Non-pigmented ciliary epithelial cell (primary cell): ENCODE measurements at places on chromosomes 12 and 14.
A peak's percentile ranks its signal among the peaks of the same experiment; 100 is the strongest.

DNA sequence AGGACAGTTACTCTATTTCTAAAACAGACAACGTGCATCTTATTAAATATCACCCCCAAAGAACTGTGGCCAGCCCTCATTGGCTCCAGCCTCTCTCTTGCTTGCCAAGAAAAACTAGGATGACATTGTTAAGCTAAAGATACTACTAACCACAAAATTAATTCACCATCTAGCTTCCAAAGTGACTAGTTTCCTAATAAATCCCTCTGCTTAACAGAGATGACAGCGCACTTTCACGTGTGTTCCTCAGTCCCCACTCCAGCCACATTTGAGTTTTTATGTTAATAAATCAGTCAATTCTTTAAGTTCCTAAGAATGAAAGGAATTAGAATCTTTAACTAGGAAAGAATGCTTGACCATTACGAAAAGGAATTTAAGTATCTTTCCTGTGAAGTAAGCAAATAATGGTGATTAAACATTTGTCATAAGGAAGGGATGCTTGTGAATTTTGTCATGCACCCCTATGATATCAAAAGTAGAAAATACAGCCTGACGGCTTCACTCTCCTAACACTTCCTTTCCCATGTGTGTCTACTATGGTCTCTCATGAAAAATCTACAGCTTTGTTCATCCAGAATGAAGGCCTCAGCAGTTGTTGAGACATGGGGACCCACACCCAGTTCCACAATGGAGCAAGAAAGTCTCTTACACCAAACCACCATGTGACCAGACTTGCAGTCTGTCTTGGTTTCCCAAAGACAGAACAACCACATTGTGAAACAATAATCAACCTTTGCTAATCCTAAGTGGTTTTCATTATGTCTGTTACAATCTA is 8.1 kb downstream of the CORO1C start:
- DNase-seq: peak; percentile 67

DNA sequence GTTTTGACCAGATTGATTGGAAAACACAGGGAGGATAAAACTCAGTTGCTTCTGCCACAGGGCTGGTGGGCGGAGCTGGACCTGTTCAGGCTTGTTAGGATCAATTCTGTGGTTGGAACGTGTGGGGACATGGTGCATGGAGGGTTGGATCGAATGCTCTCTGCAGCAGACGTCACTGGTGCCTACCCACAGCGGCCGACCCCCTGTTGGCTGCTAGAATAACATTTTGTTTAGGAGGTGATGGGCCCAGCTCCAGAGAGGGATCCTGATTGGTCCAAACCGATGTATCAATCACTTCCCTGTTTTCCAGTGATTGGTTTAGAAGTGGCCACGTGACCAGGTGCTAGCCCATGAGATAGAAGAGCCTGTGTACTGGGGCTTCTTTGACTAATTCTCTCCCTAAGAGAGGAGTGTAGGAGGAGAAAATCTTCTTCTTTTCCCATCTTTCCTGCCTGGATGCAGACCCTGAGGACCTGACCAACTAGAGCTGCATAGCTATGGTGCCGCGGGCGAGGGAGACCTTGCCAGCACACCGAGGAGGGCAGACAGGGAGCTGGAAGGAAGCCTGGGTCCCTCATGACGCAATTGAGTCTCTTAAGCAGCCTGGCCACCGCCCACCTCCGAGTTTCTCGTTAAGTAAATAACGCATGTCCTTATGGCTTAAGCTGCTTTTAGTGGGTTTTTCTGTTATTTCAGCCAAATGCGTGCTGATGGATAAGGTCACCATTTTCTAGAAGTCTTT is 163.5 kb downstream of the AACS start:
- no peak for DNase-seq

DNA sequence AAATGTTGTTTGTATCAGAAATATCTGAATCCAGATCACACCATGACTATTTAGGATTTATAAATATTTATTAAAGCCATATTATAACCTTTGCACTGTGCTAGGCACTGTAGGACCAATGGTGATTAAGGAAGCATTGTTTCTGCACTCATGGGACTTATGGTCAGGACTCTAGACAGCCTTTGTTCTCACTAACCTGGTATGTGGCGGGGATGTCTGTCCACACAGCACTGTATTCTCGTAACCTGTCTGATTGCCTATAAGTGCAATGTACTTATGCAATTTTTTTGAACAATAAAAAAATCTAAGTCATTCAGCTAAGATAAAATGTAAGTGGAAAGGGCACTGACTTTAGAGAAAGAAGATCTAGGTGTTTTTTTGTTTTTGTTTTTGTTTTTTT is 6.7 kb upstream of the SSPN start:
- DNase-seq: no peak

DNA sequence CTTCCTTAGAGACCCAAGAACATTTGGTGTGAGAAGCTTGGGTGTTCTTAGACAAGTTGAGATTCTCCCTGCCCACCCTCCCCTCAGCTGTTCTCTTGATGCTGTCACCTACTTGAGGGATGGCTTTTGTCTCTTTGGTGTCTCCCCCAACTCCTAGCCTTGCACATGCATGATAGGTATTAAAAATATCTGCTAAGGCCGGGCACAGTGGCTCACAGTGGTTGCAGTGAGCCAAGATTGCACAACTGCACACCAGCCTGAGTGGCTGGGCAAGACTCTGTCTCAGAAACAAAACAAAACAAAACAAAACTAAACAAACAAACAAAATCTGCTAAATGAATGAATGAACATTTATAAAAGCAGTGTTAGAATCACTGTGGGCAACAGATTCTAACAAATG is 261.1 kb downstream of the AKAP6 start:
- no peak for DNase-seq

DNA sequence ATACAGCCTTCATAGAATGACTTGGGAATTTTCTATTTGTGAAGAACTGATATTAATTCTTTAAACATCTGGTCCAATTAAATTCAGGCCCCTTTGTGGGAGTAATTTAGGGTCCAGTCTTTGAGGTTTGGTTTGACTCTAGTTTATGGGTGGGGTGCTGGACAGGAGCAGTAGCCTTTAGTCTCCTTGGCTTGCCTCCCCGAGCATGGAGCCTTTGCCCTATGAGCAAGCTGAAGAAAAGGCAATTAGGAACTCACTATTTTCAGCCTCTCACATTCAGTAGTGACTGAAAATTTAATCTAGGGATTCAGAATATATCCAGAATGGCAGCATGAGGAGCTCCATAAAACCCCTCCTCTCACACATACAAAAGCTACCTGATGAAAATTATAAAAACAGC is 161.1 kb downstream of the TRHDE start:
- no peak for DNase-seq

DNA sequence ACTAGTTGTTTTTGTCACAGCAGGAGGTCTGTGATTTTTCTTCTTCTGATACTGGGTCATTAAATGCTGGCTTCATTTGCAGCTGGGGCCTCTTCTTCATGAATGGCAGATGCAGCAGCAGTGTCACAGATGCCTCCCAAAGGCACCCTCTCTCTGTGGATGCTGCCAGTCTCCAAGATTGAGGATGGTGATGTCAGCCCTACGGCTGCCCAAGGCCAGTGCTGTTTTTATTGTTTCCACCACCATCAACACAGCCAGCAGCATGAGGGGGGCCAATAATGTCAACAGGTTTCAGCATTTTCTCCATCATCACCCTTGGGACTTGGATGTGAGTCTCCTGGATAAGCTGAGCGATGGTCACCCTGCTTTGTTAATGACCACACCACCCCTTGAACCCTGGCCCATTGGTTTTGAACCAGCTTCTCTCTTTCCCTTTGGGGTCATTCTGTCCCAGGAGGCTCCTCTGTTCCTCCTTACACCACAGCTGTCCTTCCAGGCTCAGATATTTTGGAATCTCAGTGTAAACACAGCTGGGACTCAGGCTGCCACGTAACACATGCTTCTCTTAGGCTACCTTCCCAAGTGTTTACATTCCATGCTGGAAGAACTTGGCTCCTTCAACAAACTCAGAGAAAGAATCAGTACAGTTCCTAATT is 151.7 kb upstream of the DDHD1 start:
- DNase-seq: peak; percentile 34

DNA sequence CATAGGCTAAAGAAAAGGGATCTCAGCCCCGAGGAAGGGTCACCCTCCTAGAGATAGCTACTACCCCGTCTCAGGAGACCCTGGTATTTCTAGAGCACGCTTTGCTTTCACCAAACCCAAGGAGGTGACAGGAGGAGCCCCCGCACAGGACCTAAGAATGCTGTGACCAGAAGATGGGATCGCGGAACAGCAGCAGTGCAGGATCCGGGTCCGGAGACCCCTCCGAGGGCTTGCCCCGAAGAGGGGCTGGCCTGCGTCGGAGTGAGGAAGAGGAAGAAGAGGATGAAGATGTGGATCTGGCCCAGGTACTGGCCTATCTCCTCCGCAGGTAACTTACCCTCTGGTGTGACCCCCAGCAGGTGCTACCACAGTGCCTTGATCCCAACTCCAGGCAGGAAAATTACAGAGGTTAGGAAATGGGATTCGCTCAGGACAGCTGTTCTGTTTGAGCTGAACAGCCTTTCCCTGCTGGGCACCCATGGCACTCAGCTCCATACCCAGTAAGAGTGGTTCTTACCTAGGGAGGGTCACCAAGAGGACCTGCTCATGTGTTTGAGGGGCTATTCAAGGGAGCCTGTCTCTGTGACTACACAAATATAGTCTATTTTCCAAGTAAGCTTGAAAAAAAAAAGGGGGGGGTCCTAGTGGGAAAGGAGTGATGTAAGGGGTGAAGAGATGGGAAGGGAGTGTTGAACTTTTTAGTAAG is 826 bp upstream of the NRL start:
- no peak for DNase-seq

GRCh38 chr12:111745211-111745610 is 21.5 kb upstream of the ALDH2 start:
- no peak for DNase-seq

DNA sequence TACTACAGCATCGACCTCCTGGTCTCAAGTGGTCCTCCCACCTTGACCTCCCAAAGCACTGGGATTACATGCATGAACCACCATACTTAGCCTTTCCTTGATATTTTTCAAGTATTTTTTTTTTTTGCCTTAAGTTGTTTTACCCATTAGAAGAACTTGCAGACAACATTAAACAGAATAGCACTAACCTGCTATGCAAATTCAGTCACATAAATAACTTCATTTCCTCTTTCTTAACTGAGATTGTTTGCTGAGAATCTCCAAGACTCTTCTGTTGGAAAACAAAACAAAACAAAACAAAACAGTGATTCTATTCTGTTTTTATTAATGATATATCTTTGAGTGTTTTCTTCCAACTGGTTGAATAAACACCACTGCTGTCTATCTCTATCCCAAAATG is 115.9 kb upstream of the IFNG-AS1 start:
- no peak for DNase-seq

DNA sequence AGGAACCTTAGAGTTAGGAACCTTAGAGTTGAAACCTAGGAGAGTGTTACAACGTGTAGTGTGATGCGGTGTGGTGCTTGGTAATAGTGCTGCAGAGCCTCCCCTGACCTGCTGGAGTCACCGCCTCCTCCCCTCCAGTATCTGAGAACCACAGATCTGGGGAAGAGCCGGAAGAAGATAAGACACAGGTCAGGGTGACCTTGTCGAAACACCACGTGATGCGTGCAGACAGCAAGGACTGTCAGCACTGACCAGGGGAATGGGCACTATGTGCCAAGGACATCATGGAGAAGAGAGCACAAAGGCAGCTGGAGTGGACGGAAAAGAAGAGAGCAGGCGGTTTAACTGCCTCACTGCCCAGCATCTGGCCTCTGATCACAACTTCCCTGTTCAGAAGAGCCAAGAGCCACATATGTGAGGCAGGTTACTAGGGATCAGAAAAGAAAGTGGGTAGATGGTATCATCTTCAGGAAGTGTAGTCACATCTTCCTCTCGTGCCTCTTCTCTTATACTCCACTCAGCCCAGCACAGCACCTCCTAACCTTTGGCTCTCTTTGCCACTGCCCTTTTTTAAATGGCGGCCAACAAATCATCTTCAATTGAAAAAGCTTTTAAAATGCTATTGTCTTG is 93.7 kb downstream of the TESC start:
- DNase-seq: no peak

DNA sequence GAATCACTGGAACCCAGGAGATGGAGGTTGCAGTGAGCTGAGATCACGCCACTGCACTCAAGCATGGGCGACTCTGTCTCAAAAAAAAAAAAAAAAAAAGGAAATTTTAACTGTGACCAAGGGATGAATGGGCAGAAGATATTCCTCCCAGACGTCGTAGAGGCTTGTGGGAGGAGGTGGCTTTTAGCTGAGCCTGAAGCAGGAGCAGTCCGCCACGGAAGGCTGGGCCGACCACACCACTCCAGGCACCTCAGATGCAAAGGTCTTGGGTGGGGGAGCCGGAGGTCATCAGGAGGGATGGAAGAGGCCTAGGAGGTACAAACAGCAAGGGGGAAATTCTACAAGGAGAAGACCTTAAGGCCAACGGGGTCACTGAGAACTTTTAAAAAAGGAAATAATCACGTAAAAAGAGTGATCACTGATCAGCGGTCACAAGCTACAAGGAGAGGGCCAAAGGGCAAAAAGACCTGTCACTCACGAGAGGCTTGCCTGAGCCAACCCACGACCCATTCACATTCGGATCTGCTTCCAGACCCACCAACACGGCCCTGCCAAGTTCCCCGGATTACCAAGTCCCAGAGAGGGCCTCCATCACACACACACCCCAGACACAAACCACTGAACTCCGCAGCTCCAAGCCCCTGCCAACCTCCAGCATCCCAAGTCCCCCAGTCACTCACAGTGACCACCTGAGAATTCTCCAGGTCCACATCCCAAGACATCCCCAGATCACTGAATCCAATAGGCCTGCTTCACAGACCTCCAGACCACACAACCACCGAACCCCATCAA is 3.5 kb downstream of the ZNF605 start:
- DNase-seq: no peak

- no peak for DNase-seq
Measured at GRCh38 chr14:90132821-90133570, 71.2 kb downstream of the KCNK13 start.

DNA sequence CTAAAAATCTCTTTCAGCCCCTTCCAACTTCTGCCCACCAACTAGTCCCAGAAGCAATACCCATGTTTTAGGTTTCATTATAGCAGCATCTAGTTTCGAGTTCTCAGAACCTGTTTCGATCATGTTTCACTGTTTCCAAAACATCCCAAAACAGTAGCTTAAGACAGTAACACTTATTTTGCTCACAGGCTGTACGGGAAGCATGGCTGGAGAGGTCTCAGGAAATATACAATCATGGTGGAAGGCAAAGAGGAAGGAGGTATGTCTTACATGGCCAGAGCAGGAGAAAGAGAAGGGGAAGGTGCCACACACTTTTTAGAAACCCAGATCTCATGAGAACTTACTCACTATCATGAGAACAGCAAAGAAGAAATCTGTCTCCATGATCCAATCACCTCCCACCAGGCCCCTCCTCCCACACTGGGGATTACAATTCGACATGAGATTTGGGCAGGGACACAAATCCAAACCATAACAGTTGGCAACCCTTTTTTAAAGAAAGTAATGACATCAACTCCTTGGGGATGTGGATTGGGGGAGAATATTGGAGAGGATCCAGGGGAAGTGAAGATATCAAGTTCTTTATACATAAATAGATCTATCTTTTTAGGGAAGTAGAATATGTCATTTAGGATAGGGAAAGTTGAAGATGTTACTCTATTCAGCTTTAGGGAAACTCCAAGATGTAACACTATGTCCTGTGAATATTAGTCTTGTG is 269.9 kb upstream of the PLEKHG7 start:
- DNase-seq: no peak
